ENCODE measurements at places on chromosomes 1 and 21.

DNA sequence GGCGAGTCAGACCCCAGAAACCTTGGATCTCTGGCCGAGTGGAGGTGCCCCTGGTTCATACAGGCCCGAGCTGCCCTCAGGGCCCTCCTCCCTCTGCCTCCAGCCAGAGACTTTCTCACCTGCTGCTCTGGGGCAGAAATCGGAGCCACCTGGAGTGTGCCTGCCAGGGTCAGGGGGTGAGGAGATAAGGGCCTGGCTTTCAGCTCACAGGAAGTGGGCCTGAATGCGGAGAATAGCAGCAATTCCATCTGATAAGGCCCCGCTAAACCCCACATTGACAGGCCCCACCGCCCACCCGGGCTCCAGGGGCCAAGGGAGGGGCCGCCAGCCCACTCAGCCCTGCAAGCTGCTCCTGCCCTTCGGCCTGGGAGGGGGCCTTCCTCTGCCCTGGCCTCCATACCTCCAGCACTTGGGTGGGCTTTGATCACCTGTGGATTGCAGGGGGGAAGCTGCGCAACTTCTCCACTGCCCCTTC is 123.7 kb upstream of the ARHGEF16 start:
- no peak for DNase-seq

DNA sequence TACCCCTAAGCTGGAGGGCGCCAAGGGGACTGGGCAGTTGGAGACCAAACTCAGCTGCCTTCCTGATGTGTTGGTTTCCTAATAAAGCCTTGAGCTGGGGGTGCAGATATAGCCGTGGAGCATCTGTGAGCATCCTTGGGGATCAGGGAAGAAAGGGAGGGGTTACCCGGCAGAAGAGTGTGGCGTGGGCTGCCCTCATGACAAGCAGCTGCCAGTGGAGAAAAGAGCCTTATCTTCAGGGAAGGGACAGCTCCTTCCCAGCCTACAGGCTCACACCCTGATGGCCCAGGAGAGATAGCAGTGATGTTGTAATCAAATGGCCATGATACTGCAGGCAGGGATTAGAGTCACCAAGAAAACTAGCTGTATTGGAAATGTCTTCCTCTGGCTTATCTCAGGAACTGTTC is 10.8 kb upstream of the NFASC start:
- DNase-seq: no peak

GRCh38 chr1:11342621-11343032 is 69.6 kb downstream of the UBIAD1 start:
- DNase-seq: no peak

GRCh38 chr1:95396557-95396956 is 162.5 kb downstream of the RWDD3 start:
- no peak for DNase-seq

DNA sequence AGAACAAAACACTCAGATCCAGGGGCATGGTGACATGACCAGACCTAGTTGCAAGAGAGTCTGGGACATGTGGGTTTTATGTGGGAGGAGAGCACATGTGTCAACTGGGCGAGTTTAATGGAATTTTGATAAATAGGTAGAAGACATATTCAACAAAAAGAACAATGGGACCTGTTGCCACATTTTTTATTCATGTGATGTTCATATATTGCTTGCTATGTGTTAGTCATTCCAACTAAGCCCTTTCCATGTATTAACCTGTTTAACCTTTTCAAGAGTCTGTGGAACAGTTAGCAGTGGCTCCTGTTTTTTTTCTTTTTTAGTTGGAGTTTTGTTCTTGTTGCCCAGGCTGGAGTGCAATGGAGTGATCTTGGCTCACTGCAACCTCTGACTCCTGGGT is 30.1 kb upstream of the CSF3R start:
- DNase-seq: no peak

GRCh38 chr1:177865807-177866206 is 104.1 kb downstream of the SEC16B start:
- no peak for DNase-seq

DNA sequence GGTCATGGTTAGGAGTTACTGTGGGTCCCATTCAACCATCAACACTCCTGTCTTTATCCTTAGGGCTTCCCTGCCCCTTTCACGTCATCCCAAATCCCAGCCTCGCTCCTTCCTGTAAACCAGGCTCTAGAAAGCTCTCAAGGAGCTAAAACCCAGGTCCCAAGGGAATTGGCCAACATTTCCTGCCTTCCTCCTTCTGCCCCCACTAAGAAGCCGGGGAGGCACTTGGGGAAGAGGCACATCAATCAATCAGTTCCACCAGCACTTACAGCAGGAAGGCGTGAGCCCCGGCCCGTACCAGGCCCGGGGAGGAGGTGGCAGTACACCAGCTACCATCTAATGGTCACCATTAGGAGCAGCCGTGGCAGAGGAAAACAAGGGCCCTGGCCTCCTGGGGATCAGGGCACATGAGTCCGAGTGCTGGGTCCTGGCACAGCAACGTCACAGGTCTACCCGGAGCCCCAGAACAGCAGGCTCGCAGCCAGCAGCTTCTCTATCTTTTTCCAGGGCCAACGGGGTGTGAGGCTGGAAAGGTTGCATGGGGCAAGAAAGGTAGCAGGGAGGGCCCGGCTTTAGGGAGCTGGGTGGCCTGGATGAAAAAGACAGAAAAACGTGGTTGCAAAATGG is 108.6 kb downstream of the CASZ1 start:
- DNase-seq: no peak

- DNase-seq: no peak
Observed at GRCh38 chr1:63888984-63889383, 115.2 kb downstream of the ROR1 start.

- DNase-seq: no peak
Observed at GRCh38 chr1:41799205-41799604, 119.5 kb downstream of the HIVEP3 start.

- DNase-seq: no peak
Observed at GRCh38 chr1:201653883-201654282, 115.0 kb downstream of the NAV1 start.

DNA sequence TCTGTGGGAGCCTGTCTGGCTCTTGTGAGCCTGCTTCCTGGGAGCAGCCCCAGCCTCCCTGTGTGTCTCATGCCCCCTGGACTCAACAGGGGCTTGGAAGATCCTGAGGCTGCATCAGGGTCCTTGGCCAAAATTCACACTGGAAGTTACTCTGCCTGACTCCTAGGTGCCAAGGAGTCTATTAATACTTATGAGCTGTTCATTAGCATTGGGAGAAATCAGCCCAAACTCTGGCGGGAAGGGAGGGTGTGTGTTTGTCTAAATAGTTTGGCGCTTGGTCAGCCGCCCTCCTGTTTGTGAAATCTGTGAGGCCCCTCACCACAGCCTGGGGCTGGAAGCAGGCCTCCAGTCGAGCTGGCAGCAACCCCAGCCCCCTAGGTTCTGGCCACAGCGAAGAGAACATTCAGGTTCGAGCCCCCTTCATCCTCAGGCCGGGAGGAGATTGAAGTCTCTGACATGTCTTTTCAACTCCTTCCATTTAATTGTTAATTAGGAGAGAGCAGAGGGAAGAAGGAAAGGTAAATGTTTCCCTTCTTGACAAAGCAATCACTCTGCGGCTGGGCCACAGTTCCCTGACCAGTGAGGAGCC is 82.1 kb upstream of the F3 start:
- DNase-seq: peak; percentile 56

DNA sequence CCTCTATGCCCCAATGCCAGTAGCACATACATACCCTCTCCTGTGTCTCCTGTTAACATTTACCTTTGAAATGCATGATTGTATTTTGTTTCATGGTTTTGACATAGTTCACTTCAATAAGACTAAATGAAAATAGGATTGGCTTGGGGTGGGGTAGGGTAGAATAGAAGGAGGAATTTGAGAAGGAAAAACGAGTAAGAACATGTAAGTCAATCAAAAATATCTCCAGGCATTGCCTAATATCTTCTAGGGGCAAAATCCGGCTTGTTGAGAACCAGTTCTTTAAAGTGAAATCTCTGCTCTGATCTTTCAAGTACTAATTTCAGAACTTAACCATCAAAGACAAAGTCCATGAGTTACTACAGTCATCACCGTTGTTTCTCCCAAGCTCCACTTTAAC is 31.8 kb upstream of the RGS2 start:
- DNase-seq: no peak

DNA sequence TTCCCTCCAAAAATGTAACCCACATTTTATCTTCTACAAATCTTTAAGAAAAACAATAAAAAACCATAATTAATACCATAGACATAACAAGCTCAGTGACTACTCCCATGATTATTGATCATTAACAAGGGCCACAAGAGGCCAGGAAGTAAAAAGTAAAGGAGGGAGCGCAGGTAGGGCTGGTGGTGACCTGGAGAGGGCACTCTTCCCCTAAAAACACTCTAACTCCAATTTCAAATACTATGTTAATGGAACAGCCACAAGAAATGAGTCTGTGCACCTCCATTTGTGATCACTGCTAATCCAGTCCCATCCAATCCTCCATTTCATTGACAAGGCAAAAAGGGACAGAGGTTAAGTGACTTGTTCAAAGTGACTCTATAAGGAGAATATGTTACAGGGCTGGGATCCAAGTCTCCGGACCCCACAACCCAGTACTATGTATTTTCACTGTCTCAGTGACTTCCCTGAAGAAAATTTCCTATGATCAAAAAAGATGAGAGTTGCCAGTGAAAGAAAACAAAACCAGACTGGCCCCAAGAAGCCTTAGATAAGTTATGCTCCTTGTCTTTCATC is 41.2 kb upstream of the CFAP298 start:
- no peak for DNase-seq

DNA sequence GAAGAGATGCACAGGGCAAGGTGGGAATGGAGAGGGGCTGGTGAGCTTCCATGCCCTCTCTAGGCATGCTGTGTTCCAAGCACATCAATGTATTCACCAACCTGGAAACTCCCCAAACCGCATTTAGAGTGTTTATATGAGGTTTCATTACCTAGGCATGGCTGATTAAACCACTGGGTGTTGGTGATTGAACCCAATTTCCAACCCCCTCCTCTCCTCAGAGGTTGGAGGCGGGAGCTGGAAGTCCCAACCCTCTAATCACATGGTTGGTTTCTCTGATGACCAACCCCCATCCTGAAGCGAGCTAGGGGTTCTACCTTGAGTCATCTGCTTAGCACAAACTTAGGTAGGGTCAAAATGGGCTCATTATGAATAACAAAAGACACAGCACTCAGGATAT is 3.0 kb upstream of the PPIE start:
- no peak for DNase-seq

DNA sequence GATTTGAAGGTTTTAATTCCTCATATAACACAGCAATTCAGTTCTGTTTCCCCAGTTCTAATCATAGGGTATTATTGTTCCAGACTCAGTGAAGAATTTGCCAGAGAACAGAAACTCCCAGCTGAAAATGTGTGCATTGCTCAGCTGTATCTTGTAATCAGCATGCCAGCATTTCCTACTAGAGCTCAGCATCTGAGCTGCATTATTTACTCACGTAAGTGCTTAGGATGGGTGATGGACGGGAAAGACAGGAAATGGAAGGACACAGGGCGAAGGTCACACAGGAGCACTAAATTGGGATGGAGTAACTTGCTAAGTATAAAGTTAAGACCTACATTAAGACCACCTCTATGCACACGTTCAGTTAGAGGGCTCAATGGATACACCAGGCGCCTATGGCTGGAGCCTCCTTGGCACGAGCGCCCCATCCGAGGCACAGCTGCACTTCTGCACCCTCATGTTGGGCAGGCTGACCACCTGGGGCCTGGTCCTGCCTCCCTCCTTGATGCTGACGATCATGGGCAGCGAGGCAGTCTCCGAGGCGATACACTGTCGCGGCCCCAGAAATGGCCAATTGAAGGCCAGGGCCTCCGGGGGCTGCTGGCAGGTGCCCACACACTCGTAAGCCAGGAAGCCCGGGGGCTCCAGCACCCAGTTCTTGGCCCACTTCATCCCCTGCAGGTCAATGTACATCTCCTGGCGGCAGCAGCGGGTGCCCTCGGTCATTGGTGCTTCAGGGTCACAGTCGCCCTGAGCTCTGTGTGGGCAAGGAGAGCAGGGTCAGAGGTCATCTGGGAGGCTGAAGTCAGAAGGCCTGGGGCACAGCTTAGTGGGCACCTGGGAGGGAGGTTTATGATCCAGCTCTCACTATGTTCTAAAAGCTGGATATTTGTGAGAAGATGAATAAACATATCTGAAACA is 3.7 kb downstream of the LEFTY2 start:
- DNase-seq: no peak

DNA sequence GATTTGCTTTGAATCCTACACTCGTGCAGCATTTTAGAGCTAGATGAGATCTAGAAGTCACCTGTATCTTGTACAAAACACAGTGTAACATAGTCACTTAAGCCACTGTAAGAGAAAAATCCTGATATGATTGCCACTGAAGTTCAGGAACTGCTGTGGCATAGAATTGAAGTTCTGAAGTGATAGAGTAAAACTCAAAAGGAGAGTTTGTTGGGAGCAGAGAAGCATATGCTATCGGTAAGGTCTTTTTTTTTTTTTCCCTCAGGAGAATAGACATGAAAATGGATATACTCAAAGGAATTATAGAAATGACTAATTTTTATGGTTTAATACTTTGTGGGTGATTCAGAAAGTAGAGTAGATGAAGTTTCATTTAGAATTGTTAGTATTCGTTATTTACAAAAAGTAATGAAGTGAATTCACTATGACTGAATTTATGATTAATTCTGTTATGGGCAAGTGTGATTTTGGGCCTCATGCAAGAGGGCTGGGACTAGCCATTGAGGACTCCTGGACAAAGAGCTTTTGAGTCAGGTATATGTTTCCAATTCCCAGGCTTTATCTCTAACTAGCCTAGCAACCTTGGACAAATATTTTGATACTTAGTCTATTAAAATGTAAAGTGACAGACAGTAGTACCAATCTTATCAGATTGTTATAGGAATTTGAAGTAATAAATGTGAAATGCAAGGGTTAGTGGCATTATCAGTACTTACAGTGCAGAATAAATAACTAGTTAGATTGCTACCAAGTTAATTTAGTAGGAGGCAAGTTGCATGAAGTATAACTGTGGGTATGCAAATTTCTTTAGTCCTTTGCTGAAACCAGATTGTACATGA is 3.1 kb downstream of the KCTD3 start:
- no peak for DNase-seq

- DNase-seq: no peak
Observed at GRCh38 chr1:190699165-190699564, 221.5 kb upstream of the BRINP3 start.

- no peak for DNase-seq
Observed at GRCh38 chr1:214850432-214851050, 232.0 kb upstream of the KCNK2 start.

DNA sequence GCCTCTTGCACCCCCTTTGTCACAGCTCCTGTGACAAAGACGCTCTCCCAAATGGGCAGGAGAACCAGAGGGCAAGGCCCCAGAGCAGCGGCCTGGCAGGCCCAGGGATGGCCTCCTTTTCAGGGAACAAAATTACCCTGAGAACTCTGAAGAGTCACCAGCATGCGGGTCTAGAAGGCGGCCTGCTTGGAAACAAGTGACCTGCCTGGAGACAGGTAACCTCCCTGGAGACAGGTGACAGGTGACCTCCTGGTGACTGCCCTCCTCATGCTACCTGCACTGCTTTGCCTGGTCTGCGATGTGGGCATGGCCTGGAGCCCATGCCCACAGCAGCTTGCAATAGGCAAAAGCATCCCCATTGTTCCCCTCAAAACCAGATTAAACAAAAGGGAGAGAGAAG is 86.5 kb upstream of the ZC3H12A start:
- no peak for DNase-seq
